Progenitor cell of endocrine pancreas (in vitro differentiated cells): ENCODE measurements at places on chromosomes 6 and 20. TPM values are rescaled to one million over a fixed set of nuclear protein-coding genes. Genes with fewer than 3 reads are reported as not detected.

DNA sequence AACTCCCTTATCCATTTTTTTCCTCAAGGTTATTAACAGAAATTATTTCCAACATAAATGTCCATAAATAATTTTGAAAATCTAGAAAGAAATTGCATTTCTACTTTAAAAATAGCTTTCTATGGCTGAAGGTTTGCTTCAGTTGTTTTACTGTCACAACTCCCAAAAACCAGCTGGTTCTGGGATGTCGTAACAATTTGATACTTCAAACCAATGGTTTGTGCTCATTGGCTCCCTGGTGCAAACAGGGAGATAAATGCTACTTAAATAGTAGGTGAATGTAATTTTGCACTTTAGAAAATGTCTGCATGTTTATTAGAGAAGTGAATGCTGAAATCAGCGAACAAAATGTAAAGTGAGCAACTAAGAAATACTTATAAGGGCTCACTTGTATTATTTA, 31.1 kb downstream of the LAMA2 start:
- DNase-seq = no peak

DNA sequence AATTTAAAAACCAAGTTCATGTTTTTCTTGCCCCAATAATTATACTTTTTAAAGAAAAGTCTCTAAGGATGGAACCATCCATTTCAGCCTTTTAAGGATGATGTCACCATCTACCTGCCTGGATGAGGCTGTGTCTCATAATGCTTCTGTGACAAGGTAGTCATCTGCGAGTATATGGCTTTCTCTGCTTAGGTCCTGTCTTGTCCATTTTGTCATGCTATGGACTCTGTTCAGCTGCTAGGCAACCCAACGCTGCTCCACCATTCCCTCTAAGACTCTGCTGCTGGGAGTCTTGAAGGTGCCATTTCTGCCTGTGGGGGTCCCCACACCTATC, 459.8 kb upstream of the RUNX2 start:
- no peak for DNase-seq

GRCh38 chr6:11197175-11197536, 35.3 kb downstream of the NEDD9 start:
- DNase-seq = no peak

- no peak for DNase-seq
These were observed 14.0 kb downstream of the CD83 start for GRCh38 chr6:14131579-14131978.

- DNase-seq = no peak
These were observed 180.1 kb upstream of the ARID1B start for GRCh38 chr6:156597095-156597494.

- no peak for DNase-seq
These were observed 185.5 kb downstream of the MOXD1 start for GRCh38 chr6:132215805-132216204.

- no peak for DNase-seq
These were observed 18.8 kb downstream of the TMEM170B start for GRCh38 chr6:11556309-11556708.

GRCh38 chr20:17530153-17530552, 1.0 kb downstream of the BFSP1 start:
- no peak for DNase-seq

Gene GRM1
- total RNA-seq = 0.40 and 0.41 TPM in 2 replicates

DNA sequence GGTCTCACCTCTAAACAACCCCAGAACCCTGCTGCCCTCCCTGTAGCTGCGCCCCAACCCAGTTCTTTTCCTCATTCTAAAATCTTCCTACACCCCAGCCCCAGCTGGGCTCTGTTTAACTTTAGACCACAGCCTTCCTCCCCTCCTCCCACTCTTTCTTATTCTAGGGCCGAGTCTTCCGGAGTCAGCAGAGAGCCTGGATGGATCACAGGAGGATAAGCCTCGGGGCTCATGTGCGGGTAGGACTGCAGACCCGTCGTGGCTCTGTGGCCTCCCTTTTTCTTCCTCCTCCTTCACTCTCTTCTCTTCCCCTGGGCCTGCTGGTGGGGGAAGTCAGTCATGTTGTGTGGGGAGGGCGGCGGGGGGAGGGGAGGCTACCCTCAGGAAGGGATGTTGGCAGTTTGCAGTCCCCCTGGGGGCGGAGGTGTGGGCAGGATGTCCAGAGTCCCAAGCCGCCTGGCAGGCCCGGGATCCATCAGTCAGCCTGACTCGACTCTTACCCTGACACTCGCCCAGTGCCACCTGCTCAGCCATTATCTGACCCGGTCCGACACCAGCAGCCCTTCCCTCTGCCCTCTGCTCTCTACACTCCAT, 8.1 kb downstream of the CAPN11 start:
- no peak for DNase-seq

- DNase-seq = no peak
These were observed 144.1 kb downstream of the MTHFD1L start for GRCh38 chr6:151009576-151009975.

- no peak for DNase-seq
These were observed 48.2 kb downstream of the DCBLD1 start for GRCh38 chr6:117530467-117531242.

Gene GTSF1L
- total RNA-seq = not detected in 2 replicates

GRCh38 chr20:4870906-4871305, 130.4 kb downstream of the SLC23A2 start:
- no peak for DNase-seq

DNA sequence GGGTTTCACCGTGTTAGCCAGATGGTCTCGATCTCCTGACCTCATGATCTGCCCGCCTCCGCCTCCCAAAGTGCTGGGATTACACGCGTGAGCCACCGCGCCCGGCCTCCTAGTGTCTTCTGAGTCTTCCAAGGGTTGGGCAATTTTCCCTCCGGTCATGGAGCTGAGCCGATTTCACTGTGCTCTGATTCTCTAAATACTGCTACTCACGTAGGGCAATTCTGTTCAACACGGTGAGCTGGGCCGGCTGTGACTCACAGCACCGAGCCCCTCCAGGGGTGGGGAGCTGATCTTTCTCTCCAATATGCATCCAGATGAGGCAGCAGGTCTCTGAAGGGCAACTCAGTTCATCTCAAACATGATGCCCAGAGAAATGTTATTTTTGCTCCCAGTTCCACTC, 71.6 kb upstream of the CD93 start:
- DNase-seq = no peak

DNA sequence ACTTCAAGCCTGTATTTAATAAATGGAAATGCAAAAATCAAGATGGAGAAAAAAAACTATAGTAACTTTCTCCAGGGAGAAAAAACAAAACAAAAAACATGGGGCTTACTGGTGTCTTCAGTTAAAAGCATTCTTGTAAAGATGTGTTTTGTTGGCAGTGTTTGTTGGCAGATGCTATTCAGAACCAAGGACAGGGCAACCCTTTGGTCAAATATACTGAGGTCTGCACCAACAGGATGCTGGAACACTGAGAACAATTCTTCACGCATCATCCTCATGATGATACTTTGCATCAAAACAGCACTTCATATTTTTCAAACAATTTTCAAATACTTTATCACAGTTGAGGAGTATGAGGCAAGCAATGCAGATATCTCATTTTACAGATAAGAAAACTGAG, 63.7 kb upstream of the CBLN4 start:
- DNase-seq = no peak

DNA sequence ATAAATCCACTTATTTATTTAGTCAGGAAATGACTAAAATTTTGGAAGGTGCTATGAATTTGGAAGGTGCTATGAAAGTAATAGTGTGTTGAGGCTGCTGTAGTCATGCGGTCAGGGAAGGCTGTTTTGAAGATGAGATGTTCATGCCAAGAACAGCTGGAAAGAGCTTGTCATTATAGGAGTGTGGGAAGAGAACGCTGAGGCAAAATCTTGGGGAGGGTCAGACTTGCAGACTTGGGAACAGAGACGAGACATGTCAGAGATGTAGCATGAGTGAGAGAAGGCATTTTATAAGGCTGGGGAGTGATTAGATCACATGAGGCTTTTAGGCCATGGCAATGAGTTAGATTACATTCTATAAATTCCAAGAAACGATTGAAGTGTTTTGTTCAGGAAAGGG, 124.0 kb upstream of the B3GAT2 start:
- DNase-seq = no peak

GRCh38 chr6:45724511-45724910, 291.1 kb downstream of the CLIC5 start:
- no peak for DNase-seq

Gene MSH5
- total RNA-seq = 45.0 and 51.3 TPM in 2 replicates

Gene CCN2
- total RNA-seq = 31.8 and 33.5 TPM in 2 replicates
